Choroid plexus epithelial cell (primary cell): ENCODE measurements at places on chromosomes 13 and 19.

DNA sequence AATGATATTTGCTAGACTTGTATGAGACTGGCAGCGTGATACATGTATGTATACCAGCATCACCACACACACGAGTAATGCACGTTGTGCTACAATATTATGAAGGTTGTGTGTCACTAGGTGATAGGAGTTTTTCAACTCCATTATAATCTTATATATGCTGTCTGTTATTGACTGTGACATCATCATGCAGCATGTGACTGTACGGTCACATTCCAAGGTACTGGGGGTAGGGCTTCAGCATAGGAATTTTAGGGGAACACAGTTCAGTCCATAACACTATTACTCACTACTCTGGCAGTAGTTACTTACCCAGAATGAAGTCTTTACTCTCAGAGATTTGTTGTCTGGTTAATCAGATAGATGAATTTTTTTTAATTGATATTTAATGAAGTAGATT is 91.1 kb downstream of the CDK8 start:
- DNase-seq, result peak; percentile 46

- DNase-seq, result no peak
Observed at GRCh38 chr13:32976056-32976805, 40.0 kb upstream of the KL start.

- no peak for DNase-seq
Observed at GRCh38 chr13:79245937-79246577, 160.0 kb downstream of the RBM26 start.

DNA sequence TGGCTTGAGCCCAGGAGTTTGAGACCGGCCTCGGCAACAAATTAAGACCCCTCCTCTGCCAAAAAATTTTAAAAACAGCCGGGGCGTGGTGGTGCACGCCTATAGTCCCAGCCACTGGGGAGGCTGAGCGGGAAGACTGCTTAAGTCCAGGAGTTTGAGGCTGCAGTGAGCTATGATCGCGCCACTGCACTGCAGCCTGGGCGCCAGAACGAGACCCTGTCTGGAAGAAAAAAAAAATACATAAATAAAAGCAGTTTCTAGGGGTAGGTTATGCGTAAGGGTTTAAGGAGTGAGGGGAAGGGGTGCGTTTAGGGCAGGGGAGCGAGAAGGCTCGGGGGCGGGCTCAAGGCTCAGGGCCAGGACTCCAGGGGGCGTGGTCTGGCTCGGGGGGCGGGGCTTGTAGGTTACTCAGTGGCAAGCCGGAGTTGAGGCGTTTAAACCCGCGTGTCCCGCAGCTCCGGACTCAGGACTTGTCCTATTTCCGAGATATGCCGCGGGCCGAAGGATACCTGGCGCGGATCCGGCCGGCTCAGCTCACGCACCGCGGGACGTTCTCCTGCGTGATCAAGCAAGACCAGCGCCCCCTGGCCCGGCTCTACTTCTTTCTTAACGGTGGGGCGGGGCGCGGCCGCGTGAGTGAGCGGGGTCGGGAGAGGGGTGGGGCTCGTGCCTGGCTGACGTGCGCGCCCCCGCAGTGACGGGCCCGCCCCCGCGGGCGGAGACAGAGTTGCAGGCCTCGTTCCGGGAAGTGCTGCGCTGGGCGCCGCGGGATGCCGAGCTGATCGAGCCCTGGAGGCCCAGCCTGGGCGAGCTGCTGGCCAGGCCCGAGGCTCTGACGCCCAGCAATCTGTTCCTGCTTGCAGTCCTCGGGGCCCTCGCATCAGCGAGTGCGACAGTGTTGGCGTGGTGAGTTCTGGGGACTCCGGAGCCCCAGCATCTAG is 10.7 kb downstream of the SPACA6 start:
- DNase-seq, result peak; percentile 98
